ENCODE measurements at places on chromosomes 2 and 18.

DNA sequence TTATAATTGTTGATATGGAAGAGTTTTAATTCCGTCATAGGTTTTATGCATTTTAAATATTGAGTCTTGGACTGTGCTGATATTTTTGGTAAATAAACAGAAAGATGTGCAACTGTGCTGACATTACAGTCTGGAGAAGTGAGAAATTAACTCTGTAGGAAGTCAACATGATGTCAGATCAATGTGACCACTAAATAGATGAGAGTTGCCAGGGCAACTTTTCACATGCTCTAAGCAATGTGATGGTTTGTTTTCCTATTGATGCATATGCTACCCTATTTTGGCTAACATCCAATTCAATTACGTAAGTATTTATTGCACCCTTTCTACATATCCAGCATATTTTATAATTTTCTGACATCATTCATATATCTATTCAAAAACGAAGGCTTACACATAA, 1109.3 kb downstream of the TSN start:
- no peak for DNase-seq

GRCh38 chr2:96950381-96951124, 35.8 kb downstream of the FAM178B start:
- no peak for DNase-seq

GRCh38 chr2:165957030-165957675, 3.6 kb upstream of the TTC21B start:
- no peak for DNase-seq

GRCh38 chr18:73646772-73647171, 500.9 kb downstream of the FBXO15 start:
- DNase-seq, result no peak

GRCh38 chr2:27833931-27834330, 56.3 kb downstream of the RBKS start:
- DNase-seq, result no peak

- no peak for DNase-seq
Measured at GRCh38 chr2:186648130-186648529, 45.7 kb upstream of the FAM171B start.

- DNase-seq, result no peak
Measured at GRCh38 chr2:240702640-240703011, 11.0 kb downstream of the AQP12A start.

- no peak for DNase-seq
Measured at GRCh38 chr2:20992201-20992711, 51.6 kb downstream of the APOB start.

All from CD4-positive, alpha-beta T cell treated with Interleukin-4 for 4 hours (primary cell).